GM23248 (cell line): ENCODE measurements at places on chromosomes 11 and 22. TPM values are rescaled to one million over a fixed set of nuclear protein-coding genes. Genes with fewer than 3 reads are reported as not detected.

DEFB131B gene
- not detected in 2 replicates for total RNA-seq

- DNase-seq = no peak
Observed at GRCh38 chr11:45424411-45425180, 138.5 kb upstream of the SYT13 start.

DNA sequence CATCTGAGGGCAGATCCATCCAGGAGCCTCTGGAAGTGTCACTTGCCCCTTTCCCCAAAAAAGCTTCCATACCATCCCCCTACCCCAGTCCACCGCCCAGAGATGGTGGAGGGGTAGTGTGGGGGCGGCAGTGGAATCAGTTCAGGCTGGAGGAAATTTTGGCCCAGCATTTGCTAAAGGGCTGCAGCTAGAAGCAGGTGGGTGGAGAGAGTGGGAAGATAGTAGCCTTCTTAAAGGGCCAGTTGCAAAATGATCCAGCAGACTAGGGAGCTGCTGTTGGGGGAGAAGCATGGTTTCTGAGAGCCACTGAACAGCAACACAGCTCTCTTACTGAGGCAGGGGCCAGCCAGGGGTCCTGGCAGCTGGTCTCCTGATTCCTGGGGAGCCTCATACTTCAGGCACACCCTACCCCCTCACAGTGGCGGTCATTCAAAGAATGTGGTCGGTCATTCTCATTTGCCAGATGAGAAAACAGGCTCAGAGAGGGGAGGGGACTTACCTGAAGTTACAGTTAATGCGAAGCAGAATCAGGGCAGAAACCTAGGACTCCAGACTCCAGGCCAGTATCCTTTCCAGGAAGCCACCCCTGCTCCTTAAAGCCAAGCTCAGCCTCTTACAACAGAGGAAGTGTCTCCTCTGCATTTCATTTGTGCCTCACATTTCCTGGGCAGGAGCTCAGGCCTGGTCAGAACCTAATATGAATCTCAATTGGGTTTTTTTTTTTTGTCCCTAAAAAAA, 5.4 kb downstream of the SEC14L2 start:
- DNase-seq = no peak

GRCh38 chr11:62678433-62678769, 472 bp downstream of the UBXN1 start:
- no peak for DNase-seq

DBX1 gene
- total RNA-seq = not detected in 2 replicates

DNA sequence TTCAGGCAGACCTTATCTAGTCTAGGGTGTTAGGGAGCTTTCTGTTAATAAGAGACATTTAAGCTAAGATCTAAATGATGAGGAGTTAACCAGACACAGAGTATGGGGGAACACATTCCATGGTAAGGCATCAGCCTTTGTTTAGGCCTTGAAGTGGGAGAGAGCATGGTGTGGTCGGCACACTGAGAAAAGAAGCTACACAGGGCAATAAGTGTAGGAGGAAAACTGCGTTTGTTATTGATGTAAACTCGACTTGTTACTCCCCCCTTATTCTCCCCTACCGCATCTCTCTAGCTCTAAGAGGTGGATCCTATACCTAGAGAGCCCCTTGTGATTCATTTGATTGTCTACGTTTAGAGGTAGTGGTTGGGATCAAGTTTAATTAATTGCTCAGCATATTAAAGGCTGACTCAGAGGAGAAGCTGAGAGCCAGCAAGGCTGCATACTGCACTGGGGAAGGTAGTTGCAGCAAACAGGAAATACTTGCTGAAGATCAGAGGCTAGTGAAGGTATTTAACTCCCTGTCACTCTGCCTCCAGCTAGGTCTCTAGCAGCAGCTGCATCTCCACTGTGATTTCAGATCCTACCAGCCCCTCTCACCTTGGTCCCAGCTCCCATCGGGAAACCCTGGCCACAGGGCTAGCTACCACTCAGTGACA, 86.8 kb upstream of the TEAD1 start:
- peak; percentile 73 for DNase-seq

DNA sequence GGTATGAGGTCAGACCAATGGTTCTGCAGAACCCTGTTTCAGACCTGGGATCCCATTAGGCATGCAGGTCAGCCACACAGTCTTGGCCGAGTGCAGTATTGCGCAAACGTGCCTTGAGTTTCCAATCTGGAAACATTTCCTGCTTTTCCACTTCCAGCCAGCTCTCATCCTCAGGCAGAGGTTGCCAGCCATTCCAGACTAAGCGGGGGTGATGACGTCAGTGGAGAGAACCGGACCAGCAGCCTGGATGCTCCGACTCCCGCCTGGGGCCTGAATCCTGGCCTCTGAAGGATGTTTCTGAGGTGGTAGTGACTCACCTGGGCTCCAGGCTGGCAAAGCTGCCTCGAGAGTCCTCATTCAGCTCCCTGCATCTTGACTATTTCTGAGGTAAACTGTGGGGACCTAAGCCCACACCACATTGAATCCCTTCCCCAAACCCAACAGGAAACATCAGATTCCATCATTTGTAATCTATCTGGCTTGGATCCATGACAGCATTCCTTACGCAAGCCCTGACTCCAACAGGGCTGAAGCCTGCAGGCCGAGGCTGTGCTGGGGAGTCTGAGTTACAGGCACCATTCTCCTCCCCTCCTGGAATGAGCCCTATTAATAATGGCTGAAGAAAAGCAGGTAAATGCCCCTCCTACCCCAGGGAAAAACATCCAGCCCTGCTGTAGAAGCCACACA, 83.0 kb downstream of the ABTB2 start:
- peak; percentile 99 for DNase-seq

FOXRED2 gene
- 4.2 and 4.4 TPM in 2 replicates for total RNA-seq

DNA sequence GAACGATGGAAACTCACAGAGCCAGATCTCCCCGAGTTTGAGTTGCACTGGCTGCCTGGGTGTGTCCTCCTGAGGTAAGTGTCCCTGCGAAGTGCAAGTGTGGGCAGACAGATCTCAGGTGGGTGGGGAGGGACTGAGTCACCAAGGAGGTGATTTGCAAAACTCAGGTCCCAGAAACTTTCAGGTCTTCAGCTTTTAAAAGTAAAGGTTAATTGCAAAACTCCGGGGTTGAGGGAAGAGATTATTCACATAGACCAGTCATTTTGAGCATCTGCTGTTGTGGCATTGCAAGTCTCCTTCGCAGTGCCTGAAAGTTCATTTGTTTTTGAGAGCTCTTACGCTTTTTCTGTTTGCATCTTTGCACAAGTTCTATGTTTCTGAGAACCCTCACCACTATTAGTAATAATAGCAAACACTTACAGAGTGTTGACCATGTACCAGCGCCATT, 7.1 kb downstream of the CD44 start:
- DNase-seq = peak; percentile 40

DNA sequence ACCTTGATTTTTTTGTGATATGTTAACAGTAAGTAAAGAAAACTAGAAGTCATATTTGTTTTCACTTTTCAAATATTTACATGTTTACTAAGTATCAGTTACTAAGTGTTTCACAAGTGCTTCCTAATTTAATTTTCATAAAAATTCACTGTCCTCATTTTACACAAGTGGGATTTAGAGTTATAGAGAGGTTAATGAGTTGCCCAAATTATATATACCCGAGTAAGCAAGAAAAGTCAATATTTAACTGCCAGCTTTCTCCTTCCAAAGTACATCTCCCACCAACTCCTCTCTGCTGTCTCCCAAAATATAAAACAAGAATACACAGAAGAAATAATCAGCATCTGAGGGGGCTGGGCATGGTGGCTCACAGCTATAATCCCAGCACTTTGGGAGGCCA, 896.7 kb upstream of the ANO3 start:
- DNase-seq = no peak

- no peak for DNase-seq
Observed at GRCh38 chr22:34475886-34476285, 555.6 kb upstream of the LARGE1 start.

DNA sequence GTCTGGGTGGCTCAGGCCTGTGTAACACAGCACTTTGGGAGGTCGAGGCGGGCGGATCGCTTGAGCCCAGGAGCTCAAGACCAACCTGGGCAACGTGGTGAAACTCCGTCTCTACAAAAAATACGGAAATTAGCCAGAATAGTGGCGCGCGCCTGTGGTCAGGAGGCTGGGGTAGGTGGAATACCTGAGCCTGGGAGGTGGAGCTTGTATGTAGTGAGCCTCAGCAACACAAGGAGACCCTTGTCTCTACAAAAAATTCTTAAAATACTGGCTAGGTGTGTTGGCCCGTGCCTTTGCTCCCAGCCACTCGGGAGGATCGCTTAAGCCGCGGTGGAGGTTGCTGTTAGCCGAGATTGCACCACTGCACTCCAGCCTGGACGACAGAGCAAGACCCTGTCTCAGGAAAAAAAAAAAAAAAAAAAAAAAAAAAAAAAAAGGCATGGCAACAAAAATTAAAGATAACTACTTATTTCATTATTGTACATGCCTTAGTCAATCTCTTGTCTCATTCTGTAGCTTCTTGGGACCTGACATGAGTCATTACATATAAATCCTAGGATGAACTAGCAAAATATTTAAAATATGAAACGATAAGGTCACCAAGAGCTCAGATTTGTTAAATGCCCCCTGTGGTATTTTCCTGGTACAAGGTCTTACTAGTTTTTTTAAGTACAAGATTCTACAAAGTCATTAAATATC, 1.1 kb downstream of the TAF1D start:
- DNase-seq = peak; percentile 67

DNA sequence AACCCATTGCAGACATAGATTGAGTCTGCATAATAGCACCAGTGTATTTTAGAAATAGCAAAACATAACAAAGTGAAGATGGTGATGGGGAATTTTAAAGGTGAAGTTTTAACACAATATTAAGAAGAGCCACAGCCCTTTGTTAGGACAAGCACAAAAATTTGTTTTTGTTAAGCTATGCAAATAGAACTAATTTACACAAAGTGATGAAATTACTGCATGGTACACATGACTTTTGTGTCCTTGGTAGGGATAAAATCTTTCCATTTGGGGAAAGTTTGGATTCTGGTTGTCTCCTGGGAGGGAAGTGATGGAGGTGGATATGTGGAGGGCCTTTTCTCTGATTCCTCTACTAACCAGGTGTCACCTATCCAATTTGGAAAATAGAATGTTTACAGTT, 50.4 kb upstream of the MTNR1B start:
- no peak for DNase-seq

CALCA gene
- total RNA-seq = 1.3 TPM in 1 of 2 replicates, not detected in the other
